CD14-positive monocyte (primary cell): ENCODE measurements at places on chromosomes 4 and X.

DNA sequence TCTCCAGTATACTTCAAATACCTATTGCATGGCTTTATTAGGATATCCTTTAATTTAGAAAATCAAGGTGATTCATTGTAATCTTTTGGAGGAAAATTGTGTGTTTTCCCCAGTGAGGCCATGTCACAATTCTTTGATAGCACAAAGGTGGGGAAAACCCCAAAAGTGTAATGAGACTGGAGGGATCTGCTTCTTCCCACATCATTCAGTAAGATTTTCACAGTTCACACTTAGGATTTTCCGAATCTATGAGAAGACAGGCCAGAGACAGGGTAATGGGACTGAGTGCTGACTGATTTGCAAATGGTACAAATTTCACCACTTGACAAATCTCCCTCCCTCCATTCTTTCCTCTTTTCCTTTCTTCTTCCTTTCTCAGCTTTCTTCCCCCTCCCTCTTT lies 181.1 kb downstream of the MGST2 start:
- no peaks in the 10 kb centered on the region for H3K27me3 ChIP-seq
- no peak for DNase-seq
- H3K27ac ChIP-seq, result no peak overlapping the region
- H3K4me1 ChIP-seq, result peaks cover 36% of the 10 kb centered on the region
- H3K36me3 ChIP-seq, result no peaks in the 10 kb centered on the region
- no peak overlapping the region for H3K4me3 ChIP-seq

DNA sequence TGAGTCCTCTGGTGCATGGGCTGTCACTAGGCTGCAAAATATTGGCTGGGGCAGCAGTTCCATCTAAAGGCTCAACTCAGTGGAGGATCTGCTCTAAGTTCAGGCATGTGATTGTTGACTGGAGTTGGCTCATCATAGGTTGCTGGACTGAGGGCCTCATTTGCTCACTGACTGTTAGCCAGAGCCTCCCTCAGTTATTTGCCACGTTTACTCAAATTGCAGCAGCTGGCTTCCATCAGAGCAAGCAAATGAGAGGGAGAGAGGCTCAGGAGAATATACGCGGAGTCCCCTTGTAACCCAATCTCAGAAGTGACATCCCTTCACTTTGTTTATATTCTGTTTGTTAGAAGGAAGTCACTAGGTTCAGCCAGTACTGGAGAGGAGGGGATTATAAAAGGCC lies 54.1 kb downstream of the BMP3 start:
- no peak overlapping the region for H3K4me3 ChIP-seq
- no peaks in the 10 kb centered on the region for H3K4me1 ChIP-seq
- H3K27ac ChIP-seq, result no peak overlapping the region
- no peaks in the 10 kb centered on the region for H3K36me3 ChIP-seq
- H3K27me3 ChIP-seq, result no peaks in the 10 kb centered on the region

DNA sequence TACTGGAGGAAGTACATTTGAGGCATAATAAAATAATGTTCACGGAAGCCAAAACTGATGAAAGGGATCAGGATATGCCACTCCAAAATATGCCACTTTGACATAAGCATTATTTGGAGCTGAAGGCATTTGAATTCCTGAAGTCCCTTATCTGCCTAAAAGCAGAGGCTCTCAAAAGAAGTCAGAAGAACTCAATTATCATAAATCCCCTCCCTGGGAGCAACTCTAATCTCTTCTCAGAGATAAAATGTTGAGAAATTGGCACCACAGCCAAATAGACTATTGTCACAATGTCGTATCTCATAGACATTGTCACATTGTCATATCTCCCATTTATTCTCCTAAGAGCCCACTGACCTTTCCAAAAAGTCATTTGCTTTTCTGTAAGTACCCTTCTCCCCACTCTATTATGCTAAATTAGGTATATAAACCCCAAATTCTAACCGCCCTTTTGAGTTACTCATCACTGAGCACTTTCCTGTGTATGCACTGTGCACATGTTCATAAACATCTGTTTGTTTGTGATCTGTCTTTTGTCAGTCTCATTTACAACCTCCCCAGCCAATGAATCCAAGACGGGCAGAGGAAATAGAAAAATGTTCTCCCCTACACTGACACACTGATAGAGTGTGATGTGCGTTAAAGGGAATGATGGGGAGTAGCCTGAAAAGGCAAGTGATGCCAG lies 78.5 kb upstream of the NAF1 start:
- no peak for DNase-seq
- no peaks in the 10 kb centered on the region for H3K36me3 ChIP-seq
- H3K27ac ChIP-seq, result no peak overlapping the region
- no peaks in the 10 kb centered on the region for H3K27me3 ChIP-seq
- no peaks in the 10 kb centered on the region for H3K4me1 ChIP-seq
- no peak overlapping the region for H3K4me3 ChIP-seq

DNA sequence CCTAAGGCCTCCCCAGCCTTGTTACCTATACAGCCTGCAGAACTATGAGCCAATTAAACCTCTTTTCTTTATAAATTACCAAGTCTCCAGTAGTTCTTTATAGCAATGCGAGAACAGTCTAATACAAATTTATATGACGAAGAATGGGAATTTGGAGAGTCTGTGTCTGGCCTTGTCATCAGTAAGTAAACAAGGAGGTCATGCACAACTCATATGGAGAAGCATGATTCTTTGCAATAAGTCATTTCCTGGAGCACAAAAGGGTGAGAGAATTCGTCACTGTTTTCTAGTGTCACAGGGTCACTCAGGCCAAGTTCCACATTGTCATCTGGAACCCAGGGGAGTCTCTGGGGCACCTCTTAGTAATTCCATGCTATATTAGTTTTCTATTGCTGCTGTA lies 49.0 kb upstream of the HS6ST2 start:
- H3K27ac ChIP-seq, result no peak overlapping the region
- no peak for DNase-seq
- H3K4me3 ChIP-seq, result no peak overlapping the region
- H3K4me1 ChIP-seq, result no peaks in the 10 kb centered on the region

GRCh38 chr4:104756837-104757236 lies 262.1 kb upstream of the CXXC4 start:
- H3K27ac ChIP-seq, result no peak overlapping the region
- no peaks in the 10 kb centered on the region for H3K4me1 ChIP-seq
- H3K27me3 ChIP-seq, result no peaks in the 10 kb centered on the region
- H3K4me3 ChIP-seq, result no peak overlapping the region
- H3K36me3 ChIP-seq, result no peaks in the 10 kb centered on the region

GRCh38 chr4:73593631-73594241 lies 26.5 kb downstream of the RASSF6 start:
- H3K27me3 ChIP-seq, result no peaks in the 10 kb centered on the region
- no peak overlapping the region for H3K27ac ChIP-seq
- DNase-seq, result no peak
- no peak overlapping the region for H3K4me3 ChIP-seq

- H3K4me1 ChIP-seq, result no peaks in the 10 kb centered on the region
- no peak overlapping the region for H3K27ac ChIP-seq
- DNase-seq, result peak; percentile 30
- no peak overlapping the region for H3K4me3 ChIP-seq
- H3K36me3 ChIP-seq, result no peaks in the 10 kb centered on the region
Observed at GRCh38 chrX:74133156-74133796, 170.7 kb upstream of the ZCCHC13 start.

- H3K27me3 ChIP-seq, result peaks cover 88% of the 10 kb centered on the region
- peaks cover 25% of the 10 kb centered on the region for H3K4me1 ChIP-seq
- peak overlapping the region; percentile 47 for H3K4me3 ChIP-seq
- H3K36me3 ChIP-seq, result no peaks in the 10 kb centered on the region
Observed at GRCh38 chr4:112523008-112523721, 7.2 kb upstream of the NEUROG2 start.

DNA sequence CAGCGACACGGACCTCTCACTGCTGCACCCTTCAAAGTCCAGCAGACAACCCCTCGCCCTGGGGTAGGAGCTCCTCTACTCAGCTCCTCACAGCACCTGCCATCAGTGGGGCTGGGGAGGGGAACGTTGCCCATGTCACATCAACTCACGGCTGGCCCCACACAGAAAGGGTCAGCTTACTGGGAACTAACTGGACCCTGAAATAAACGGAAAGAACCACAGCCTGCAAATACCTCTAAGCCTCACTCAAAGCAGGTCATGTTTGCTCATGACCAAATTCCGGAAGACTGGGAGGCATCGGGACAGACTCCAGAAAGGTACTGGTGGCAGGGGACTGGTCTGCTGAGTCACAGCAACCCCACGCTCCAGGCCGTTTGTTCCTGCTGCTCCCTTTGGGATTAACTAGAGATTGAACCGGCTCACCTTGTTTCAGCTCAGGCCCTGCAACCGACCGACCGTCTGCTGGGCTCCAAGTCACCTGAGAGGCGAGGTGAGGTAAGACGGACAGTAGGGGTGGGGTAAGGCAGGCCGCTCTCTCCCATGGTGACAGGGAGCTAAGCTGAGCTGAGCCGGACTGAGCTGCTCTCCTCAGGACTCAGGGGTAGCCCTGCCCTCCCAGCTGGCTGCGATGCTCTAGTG lies 5.6 kb downstream of the G6PD start:
- H3K27me3 ChIP-seq, result no peaks in the 10 kb centered on the region
- DNase-seq, result no peak
- peak overlapping the region; percentile 95 for H3K27ac ChIP-seq
- H3K36me3 ChIP-seq, result peaks cover 16% of the 10 kb centered on the region
- H3K4me1 ChIP-seq, result peaks cover 60% of the 10 kb centered on the region
- H3K4me3 ChIP-seq, result peak overlapping the region; percentile 59

DNA sequence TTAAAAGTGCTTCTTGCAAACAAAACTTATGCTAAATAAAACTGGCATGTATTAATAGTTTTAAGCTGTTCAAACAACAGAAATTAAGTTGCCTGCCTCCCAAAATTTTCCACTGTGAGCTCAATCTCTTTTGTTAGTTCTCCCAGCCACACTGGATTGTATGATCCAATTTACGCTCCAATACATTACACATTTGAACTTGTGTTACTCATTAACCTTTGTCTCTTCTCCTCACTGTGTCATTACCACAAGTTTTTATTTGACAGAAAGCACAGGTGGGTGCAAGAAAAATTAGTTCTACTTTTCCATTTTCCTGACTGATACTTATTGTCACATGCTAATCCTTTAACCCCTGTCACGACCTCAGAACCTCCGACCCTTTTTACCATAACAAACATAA lies 55.5 kb downstream of the SHISA3 start:
- no peak for DNase-seq
- H3K27ac ChIP-seq, result no peak overlapping the region
- no peaks in the 10 kb centered on the region for H3K36me3 ChIP-seq
- no peaks in the 10 kb centered on the region for H3K4me1 ChIP-seq
- H3K4me3 ChIP-seq, result no peak overlapping the region

- H3K36me3 ChIP-seq, result peaks cover 5% of the 10 kb centered on the region
- no peak overlapping the region for H3K4me3 ChIP-seq
- no peaks in the 10 kb centered on the region for H3K27me3 ChIP-seq
- H3K4me1 ChIP-seq, result no peaks in the 10 kb centered on the region
- no peak for DNase-seq
Observed at GRCh38 chr4:17941731-17942130, 79.8 kb downstream of the LCORL start.

- no peak overlapping the region for H3K4me3 ChIP-seq
- H3K4me1 ChIP-seq, result no peaks in the 10 kb centered on the region
- no peak for DNase-seq
Observed at GRCh38 chrX:31213941-31214340, 142.1 kb upstream of the FTHL17 start.

GRCh38 chr4:111031001-111031579 lies 408.2 kb upstream of the PITX2 start:
- H3K4me1 ChIP-seq, result no peaks in the 10 kb centered on the region
- H3K4me3 ChIP-seq, result no peak overlapping the region
- H3K27ac ChIP-seq, result no peak overlapping the region
- H3K27me3 ChIP-seq, result no peaks in the 10 kb centered on the region

DNA sequence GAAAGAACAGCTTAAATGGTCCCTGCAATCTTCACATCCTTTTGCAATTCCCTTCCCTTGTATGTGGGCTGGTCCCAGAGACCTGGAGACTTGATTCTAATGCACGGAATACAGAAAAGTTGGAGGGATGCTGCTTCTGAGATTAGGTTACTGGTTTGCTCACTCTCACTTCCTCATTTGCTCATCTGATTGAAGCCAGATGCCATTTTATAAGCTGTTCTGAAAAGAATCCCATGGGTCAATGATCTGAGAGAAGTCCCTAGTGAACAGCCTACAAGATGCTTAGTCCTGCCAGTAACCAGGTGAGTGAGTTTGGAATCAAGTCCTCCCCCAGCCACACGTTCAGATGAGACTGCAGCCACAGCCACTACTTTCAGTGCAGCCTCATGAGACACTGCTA lies 35.9 kb downstream of the MAGEA1 start:
- H3K27ac ChIP-seq, result no peak overlapping the region
- no peak overlapping the region for H3K4me3 ChIP-seq
- H3K27me3 ChIP-seq, result no peaks in the 10 kb centered on the region
- H3K36me3 ChIP-seq, result no peaks in the 10 kb centered on the region

DNA sequence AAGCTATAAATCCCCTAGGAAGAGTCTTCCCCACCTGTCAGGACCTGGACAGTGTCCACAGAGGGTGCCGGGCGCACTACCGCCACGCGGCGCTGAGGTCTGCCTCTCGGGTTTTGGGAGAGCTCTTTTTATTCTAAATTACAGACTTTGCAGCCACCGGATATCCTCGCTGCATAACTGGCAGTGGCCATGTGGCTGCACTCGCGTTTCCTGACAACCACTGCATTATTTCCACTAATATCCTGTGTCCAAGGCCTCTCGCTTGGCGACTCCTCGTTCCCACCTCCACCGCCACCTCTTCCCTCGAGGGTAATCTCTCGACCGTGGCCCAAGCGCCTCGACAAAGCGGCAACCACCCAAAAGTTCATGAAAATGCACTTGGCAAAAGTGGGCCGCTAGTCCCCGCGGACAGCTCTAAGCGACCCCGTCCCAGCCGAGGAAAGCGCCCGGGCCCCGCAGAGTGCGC lies 512 bp upstream of the TMEM131L start:
- H3K36me3 ChIP-seq, result peaks cover 3% of the 10 kb centered on the region
- H3K4me3 ChIP-seq, result peak overlapping the region; percentile 98

GRCh38 chrX:46643636-46644035 lies 70.1 kb downstream of the CHST7 start:
- peaks cover 9% of the 10 kb centered on the region for H3K4me1 ChIP-seq
- no peak for DNase-seq
- H3K4me3 ChIP-seq, result no peak overlapping the region
- no peaks in the 10 kb centered on the region for H3K36me3 ChIP-seq
- no peak overlapping the region for H3K27ac ChIP-seq

GRCh38 chr4:182089326-182089725 lies 153.9 kb upstream of the TENM3 start:
- H3K4me1 ChIP-seq, result no peaks in the 10 kb centered on the region
- H3K36me3 ChIP-seq, result no peaks in the 10 kb centered on the region
- H3K27ac ChIP-seq, result no peak overlapping the region

GRCh38 chr4:85772470-85772869 lies 297.5 kb downstream of the ARHGAP24 start:
- DNase-seq, result no peak
- H3K4me1 ChIP-seq, result no peaks in the 10 kb centered on the region
- no peak overlapping the region for H3K27ac ChIP-seq
- H3K4me3 ChIP-seq, result no peak overlapping the region
- H3K27me3 ChIP-seq, result no peaks in the 10 kb centered on the region
- H3K36me3 ChIP-seq, result no peaks in the 10 kb centered on the region
